ENCODE measurements at places on chromosomes 7 and 10.

- no peak overlapping the region for H3K4me3 ChIP-seq
- H3K4me1 ChIP-seq: no peaks in the 10 kb centered on the region
- no peak overlapping the region for H3K27ac ChIP-seq
- no peaks in the 10 kb centered on the region for H3K27me3 ChIP-seq
- DNase-seq: no peak
- H3K36me3 ChIP-seq: no peaks in the 10 kb centered on the region
Measured at GRCh38 chr7:25726170-25726780, 425.7 kb upstream of the NFE2L3 start.

DNA sequence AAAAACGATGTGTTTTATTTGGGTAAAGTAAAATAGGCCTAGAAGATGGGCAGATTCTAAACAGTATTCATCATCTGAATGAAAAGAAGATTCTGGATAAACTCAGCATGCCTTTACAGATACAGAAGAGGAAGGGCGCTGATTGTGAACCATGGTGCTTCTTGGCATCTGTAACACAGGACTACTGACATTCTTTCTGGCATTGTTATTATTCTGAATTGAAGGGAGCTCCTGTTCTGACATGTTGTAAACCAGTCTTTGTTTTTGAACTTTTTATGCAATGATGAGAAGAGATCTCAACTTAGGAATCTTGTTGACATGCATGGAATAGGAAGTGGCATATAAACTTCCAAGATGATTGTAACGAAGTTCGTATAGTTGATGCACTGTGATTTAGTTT, 13.5 kb downstream of the RPA3 start:
- peaks cover 9% of the 10 kb centered on the region for H3K36me3 ChIP-seq
- no peak for DNase-seq
- H3K27ac ChIP-seq: no peak overlapping the region
- no peaks in the 10 kb centered on the region for H3K27me3 ChIP-seq
- no peak overlapping the region for H3K4me3 ChIP-seq

DNA sequence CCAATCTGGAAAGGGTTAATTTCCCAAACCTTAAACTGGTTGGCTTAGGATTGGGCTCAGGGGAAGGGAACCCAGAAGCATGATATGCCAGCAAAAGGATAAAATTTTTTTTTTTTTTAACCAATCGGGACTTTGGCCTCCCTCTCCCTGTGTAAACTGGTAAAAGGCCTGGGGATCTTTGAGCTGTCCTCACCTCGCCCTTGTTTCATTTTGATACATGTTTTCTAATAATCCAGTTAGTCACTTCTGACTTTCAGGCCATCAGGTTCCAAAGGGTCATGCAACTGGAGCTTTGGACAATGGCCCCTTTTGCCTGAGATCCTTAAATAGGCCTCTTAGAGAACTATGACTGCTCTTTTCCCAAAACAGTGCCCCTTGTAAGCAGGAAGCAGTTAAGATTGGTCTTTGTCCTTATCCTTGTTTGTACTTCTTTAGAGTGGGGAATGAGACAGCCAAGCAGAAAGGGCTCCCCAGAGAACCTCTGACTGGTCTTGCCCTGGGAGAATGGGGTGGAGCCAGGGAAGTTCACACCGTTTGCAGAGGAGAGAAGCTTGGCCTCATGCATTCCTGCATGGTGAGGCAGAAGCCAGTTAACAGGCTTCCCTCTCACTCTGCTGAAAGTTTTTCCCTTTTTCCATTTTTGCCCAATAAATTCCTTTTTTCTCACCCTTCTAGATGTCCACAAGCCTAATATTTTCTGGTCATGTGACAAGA, 424.2 kb upstream of the CNTNAP2 start:
- H3K36me3 ChIP-seq: no peaks in the 10 kb centered on the region
- no peak overlapping the region for H3K4me3 ChIP-seq
- no peak for DNase-seq

DNA sequence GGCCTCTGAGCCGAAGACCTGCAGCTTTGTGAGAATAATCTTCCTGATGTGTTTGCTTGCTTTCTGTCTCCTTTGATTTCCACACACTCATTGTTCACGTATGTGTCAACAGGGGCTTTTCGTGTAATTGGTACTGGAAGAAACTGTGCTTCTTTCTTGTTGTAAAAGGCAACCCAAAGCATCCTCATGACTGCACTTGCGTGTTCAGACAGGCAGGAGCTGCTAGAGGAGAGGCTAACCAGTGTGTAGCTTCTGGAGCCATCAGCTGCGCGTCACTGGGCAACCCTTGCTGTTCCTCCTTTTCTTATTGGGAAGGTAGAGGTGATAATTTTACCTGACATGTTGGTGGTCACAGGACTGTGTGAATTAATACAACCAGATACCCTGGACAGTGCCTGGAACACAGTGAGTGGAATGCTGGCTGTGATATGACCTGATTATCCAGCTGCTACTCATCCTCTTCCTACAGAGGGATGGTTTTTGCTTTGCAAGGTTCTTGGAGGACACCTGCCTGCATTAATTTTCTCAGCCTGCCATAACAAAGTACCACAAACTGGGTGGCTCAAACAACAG, 213.0 kb downstream of the ABCA13 start:
- no peak overlapping the region for H3K4me3 ChIP-seq
- no peaks in the 10 kb centered on the region for H3K27me3 ChIP-seq
- H3K36me3 ChIP-seq: no peaks in the 10 kb centered on the region
- DNase-seq: no peak
- no peak overlapping the region for H3K27ac ChIP-seq
- no peaks in the 10 kb centered on the region for H3K4me1 ChIP-seq

DNA sequence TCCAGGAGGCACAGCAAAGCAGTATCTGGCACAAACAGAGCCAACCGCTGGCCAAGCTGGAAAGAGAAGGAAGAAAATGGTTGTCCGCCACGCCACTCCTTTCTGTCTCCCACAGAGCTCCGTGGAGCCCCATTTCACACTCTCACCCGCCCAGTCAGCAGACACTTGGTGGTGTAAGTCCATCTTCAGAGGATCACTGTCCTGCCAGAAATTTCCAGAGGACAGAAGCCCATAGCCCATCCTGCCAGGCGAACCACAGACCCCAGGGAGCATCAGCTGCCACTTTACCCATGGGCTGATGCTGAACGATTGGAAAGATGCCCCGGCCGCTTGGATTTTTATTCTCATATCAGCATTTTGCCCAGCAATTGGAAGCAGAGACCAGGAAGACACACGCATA, 144.7 kb upstream of the LYZL2 start:
- no peak for DNase-seq
- no peaks in the 10 kb centered on the region for H3K4me1 ChIP-seq
- no peak overlapping the region for H3K4me3 ChIP-seq
- no peak overlapping the region for H3K27ac ChIP-seq

DNA sequence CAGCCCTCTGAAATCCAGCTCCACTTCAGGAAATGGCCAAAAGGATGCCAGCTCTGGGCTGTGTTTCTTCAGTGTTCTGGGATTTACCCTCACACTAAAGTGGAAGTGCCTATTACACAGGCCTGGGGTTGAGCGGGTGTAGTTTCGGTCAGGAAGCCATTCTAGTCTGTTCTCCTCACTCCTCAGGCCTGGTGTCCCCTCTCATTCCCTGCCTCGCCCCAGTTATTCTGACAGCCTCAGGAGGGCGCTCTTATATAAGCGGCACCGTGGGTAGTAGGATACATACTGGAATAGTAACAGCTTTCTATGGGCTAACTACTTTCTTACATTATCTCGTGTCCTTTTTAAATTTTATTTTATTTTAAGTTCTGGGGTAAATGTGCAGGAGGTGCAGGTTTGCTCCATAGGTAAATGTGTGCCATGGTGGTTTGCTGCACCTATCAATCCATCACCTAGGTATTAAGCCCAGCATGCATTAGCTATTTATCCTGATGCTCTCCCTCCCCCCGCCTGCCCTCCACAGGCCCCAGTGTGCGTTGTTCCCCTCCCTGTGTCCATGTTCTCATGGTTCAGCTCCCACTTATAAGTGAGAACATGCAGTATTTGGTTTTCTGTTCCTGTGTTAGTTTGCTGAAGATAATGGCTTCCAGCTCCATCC, 12.2 kb upstream of the LGI1 start:
- peaks cover 1% of the 10 kb centered on the region for H3K4me1 ChIP-seq
- DNase-seq: no peak
- no peak overlapping the region for H3K27ac ChIP-seq
- H3K36me3 ChIP-seq: no peaks in the 10 kb centered on the region
- peaks cover 7% of the 10 kb centered on the region for H3K27me3 ChIP-seq

DNA sequence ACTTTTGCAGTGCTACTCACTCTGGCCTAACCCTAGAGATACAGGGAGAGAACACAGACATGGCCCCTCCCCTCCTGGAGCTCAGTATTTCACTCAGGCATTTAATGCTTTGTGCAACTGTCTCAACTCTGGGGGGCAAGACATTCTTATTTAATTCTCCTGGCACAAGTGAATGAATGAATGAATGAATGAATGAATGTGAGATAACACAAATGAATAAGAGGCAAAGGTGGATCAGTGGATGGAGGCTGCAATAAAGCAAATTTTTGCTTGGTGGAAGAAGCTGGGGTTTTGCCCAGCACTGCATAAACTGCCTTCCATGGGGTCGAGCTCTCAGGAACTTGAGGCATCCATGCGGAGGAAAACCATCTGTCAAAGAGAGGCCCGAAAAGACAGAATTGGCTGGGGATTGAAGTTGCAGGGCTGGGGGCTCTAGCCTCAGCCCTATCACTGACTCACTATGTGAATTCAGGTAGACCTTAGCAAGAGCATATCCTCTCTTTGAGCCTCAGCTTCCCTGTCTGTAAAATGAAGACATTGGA, 441.4 kb upstream of the ZMIZ1 start:
- H3K4me1 ChIP-seq: peaks cover 13% of the 10 kb centered on the region
- no peak overlapping the region for H3K27ac ChIP-seq
- H3K36me3 ChIP-seq: no peaks in the 10 kb centered on the region
- H3K27me3 ChIP-seq: peaks cover 12% of the 10 kb centered on the region
- DNase-seq: no peak

GRCh38 chr10:29955329-29955935, 104.0 kb downstream of the JCAD start:
- H3K4me3 ChIP-seq: no peak overlapping the region
- no peak for DNase-seq
- H3K4me1 ChIP-seq: no peaks in the 10 kb centered on the region
- H3K36me3 ChIP-seq: no peaks in the 10 kb centered on the region
- no peak overlapping the region for H3K27ac ChIP-seq

DNA sequence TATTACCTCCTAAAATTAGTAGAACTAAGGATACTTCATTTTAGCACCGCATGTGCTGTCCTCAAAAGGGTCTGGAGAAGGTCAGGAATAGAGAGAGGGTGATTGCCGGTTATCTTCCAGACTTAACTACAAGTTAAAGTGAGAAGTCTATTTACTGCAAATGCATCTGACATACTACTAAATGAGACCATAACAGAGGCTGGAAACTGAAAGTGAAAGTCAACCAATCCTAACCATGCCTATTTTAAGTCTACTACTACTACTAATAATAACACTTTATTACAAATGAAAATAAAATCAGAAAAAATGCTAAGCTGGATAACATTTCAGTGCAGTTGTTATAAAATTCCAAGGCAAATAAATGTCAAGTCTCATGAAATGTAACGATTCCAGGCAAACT, 244.7 kb downstream of the KIF20B start:
- peaks cover 10% of the 10 kb centered on the region for H3K4me1 ChIP-seq
- no peak overlapping the region for H3K27ac ChIP-seq
- H3K36me3 ChIP-seq: no peaks in the 10 kb centered on the region
- peaks cover 4% of the 10 kb centered on the region for H3K27me3 ChIP-seq
- no peak overlapping the region for H3K4me3 ChIP-seq

All from activated T-cell treated with anti-CD3 and anti-CD28 coated beads, Interleukin-2, amount 50 U/mL, for 24 hours (primary cell).